OCI-M1 (cell line): ENCODE measurements at places on chromosomes 5 and 9.
A peak's percentile ranks its signal among the peaks of the same experiment; 100 is the strongest.

- no peak for DNase-seq
Measured at GRCh38 chr5:10619649-10620048, 55.8 kb downstream of the ANKRD33B start.

DNA sequence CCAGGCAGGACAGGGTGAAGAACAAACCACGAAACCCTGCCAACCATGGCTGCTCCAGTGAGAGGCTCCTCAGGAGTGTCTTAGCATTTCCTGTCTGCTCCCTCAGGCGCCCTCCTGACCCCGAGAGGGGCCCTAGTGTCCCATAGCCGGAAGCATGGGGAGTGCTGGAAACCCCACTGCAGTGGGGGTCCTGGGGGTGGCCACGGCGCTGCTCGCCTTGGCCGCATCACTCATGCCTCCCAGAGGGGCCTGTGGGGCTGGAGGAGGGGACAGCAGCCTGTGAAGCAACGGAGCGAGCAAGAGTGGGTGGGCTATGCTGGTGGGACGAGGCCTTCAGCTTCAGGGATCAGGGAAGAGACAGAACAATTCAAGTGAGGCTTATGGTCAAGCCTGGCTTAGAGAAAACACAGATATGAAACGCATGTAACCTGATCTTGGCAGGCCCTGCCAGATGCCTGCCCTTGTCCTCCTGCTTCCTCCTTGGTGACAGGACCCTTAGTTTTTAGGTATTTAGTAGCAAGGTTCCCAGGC lies 219.1 kb downstream of the FANCC start:
- no peak for DNase-seq

- DNase-seq: no peak
Measured at GRCh38 chr5:116303810-116304209, 219.0 kb downstream of the COMMD10 start.

DNA sequence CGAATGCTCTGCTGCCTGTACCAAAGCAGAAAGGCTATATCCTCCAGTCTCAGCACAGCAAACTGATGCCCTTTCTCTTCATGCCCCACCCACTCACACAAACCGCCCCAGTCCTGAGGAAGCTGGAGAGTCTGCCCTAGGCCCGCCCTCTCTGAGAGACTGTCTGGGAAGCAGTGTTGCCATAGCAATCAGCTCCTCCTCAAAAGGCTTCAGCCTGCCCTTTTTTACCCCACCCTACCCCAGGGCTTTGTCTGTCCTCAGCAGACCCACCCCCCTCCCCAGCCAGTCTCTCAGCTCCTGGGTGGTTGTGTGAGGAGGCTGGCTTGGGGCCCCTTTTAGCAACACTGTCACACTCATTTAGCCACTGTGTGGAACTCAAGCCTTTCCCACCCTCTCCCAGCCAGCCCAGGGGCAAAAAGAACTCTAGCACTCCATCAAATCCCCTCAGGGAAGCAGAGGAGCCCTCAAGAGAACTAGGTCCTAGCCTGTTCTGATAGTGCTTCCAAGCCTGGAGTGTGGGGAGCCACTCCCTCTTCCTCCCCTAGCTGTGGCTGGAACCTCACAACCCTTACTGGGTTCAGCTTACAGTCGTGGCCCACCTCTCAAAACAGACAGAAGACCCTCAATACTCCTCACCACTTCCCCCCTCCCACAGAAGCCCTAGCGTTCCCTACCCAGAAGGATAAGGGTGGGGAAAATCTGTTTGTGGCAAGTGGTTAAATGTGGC lies 1.4 kb downstream of the ATOSB start:
- DNase-seq: peak; percentile 95

GRCh38 chr5:143501310-143502044 lies 98.0 kb upstream of the NR3C1 start:
- DNase-seq: no peak

- DNase-seq: no peak
Measured at GRCh38 chr5:177233206-177233605, 70.3 kb downstream of the RAB24 start.

GRCh38 chr9:6232336-6232945 lies 16.8 kb downstream of the IL33 start:
- DNase-seq: no peak

- no peak for DNase-seq
Measured at GRCh38 chr5:149280802-149281201, 9.1 kb downstream of the AFAP1L1 start.

DNA sequence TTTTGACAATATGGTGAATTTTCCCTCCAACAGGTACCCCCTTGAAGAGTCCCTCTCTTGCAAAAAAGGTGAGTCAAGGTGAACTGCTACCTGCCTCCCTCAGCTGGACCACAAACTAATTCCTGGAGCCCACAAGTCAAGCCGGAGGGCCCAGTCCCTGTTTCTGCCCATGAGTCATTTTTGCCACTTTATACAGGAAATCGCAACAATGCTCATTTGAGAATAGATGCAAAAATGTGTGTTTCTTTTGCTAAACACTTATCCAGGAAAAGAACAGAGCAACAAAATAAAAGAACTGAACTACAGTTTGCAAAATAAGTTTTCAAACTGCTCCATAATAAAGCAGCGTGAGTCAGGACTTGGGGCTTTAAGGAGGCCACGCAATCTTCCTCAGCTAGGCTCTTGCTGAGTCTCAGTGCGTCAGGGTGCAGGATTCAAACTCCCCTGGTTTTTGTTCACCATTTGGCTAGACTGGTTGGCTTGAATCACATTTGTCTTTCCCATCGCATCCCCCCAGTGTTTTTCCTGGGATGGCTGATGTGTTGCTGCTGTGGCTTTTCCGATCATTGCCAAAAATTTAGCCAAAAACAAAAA lies 102.7 kb downstream of the GOLPH3 start:
- no peak for DNase-seq

GRCh38 chr5:54091307-54092130 lies 218.9 kb downstream of the ARL15 start:
- no peak for DNase-seq

DNA sequence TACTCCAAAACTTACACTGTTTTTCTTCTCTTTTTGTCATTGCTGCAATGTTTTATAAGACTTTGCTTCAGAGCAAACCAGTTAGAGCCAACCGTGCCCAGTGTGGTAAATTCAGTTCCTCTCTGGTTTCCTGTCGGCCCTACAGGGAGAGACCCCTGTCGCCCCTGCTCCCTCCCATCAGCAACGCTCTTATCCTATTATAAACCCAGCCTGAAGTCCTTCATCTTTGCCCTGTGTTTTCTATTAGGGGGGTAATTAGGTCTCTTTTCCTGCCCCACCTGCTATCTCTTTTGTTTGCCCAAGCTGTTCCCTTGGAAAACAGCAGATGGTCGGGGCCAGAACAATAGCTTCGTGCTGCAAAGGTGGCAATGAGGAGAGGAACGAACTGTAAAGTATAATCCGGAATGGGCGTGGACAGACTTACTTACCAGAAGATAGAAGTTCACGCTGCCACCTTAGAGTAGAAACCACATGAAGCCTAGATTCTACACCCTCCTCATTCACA lies 21.4 kb upstream of the OTULINL start:
- DNase-seq: no peak

- DNase-seq: no peak
Measured at GRCh38 chr5:42772265-42772993, 15.8 kb downstream of the CCDC152 start.

DNA sequence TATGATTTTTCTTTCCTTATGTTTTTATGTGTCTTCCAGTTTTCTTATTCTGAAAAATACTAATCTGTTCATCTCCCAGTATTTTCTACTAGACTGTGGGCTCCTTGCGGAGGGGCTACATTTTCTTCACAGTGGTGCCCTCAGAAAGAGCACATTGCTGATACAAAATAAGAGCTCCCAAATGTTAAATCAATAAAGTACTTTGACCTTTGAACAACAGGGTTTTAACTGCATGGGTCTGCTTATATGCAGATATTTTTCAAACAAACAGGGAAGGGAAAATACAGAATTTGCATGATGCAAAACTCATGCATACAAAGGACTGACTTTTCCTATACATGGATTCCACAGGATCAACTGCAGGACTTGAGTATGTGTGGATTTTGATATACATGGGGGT lies 79.9 kb upstream of the ACO1 start:
- DNase-seq: no peak

GRCh38 chr9:2269778-2270177 lies 254.6 kb downstream of the SMARCA2 start:
- no peak for DNase-seq

DNA sequence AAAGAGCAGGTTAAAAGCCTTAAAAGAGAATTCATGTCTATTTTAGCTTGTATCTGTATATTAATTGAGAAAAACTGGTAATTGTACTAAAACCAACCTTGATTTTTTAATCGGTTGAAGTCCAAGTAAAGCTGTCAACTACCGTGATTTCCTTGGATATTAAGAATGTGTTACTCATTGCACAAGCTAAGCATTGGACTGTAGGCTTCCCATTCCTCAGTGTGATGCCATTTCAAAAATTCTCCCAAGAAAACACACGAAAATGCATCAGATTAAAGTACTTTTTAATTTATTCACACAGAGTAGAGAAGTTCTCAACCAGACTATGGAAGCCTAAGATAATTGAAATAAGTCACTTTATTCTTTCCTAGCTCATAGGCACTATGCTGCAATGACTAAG lies 761.4 kb upstream of the TYRP1 start:
- DNase-seq: no peak

DNA sequence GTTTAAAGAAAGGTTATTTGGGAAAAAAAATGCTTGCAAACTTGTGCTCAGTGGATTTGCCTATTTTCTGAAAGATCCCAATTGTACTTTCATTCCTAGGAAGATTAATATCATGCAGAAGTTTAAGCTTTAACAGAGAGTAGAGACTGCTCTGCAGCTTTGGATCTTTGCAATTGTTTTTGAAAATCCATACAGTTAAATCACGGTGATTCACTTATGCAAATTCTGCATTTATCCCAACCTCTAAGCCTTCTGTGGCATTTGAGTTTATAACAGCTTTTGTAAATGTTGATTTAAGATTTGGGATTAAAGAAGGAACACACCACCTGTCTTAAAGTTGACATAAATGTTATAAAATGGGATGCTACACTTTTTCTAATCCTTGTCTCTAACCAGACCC lies 134.4 kb downstream of the EBF1 start:
- DNase-seq: no peak

- DNase-seq: no peak
Measured at GRCh38 chr5:50694027-50694590, 27.7 kb downstream of the PARP8 start.

- peak; percentile 84 for DNase-seq
Measured at GRCh38 chr9:99092643-99093491, 12.0 kb upstream of the TGFBR1 start.

DNA sequence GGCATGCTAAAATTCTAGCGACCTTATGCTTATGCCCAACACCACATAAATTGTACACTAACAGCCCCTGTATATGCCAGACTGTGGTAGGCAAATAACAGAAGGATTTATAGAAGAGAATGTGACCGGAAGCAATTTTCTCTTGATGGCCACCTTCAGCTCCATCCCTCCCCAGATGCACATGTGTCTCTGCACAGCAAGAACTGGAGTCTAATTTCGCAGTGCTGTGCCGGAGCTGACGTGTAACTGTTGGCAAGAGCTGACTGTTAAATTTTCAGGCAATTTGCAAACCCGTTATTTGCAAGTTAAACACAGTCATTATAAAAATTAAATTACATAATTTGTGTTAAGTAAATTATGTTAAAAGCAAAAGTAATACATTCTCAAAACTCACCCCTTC lies 48.4 kb downstream of the PCA3 start:
- DNase-seq: no peak

DNA sequence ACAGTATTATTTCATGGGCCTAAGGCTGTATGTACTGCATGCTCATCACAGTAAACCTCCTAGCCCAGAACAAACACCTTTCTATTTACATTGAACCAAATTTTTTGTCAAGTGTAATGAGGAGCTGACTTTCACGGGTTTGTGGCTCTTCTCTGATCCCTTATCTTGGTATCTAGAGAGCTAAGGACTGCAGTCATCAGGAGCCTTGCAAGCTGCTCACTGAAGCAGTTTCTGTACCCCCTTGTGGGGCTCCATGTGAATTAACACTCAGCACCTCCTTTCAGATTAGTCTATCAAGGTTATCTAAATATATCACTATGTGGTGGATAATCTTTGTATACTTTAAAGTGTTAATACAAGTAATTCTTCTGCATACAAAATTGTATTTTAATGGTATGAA lies 108.2 kb downstream of the AUH start:
- DNase-seq: peak; percentile 66

GRCh38 chr5:7794311-7794710 lies 56.6 kb downstream of the CFAP90 start:
- no peak for DNase-seq

- no peak for DNase-seq
Measured at GRCh38 chr5:171275841-171276544, 33.1 kb upstream of the TLX3 start.

GRCh38 chr5:109584986-109585599 lies 104.6 kb upstream of the MAN2A1 start:
- no peak for DNase-seq

- no peak for DNase-seq
Measured at GRCh38 chr9:136713550-136713949, 1.2 kb downstream of the DIPK1B start.

- no peak for DNase-seq
Measured at GRCh38 chr5:112907166-112907631, 14.8 kb downstream of the REEP5 start.

DNA sequence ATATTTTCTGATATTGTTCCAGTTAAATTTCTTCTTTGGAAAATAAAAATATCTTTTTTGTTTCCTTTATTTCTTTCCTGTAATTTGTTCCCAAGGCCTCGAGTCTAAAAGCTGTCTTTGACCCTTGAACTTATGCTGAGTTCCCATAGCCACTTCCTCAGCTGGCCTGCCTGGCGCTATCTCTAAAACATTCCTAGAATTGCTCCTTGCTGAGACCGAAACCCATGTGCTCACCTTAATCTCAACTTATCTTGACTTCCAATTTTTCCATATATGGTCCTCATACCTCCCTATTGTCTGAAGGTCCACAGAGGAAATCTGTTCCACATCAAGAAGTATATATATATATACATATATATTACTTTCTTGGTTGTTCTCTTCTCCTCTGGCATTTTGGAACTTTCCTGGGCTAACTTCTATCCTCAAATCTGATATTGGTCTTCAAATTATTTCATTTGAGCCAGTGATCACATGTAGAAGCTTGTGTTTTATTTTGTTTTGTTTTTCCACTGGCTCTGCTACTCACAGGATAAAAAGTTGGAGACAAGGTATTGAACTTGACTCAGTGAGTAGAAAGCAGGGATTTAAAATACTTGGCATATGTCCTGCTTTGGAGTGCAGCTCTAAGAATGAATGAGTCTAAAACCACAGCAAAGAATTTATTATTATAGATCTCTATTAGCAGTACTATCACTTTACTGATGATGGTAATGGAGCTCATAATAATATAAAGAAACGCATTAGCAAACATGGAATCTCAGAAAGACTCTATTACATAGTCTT lies 45.2 kb downstream of the ENC1 start:
- DNase-seq: peak; percentile 20

- DNase-seq: no peak
Measured at GRCh38 chr9:98406469-98406868, 151.0 kb upstream of the TBC1D2 start.
